Stimulated activated CD4-positive, alpha-beta T cell treated with anti-CD3 and anti-CD28 coated beads, TNF-alpha, amount 100 ng/mL, for 4 hours (primary cell): ENCODE measurements at places on chromosomes 1 and 21.

DNA sequence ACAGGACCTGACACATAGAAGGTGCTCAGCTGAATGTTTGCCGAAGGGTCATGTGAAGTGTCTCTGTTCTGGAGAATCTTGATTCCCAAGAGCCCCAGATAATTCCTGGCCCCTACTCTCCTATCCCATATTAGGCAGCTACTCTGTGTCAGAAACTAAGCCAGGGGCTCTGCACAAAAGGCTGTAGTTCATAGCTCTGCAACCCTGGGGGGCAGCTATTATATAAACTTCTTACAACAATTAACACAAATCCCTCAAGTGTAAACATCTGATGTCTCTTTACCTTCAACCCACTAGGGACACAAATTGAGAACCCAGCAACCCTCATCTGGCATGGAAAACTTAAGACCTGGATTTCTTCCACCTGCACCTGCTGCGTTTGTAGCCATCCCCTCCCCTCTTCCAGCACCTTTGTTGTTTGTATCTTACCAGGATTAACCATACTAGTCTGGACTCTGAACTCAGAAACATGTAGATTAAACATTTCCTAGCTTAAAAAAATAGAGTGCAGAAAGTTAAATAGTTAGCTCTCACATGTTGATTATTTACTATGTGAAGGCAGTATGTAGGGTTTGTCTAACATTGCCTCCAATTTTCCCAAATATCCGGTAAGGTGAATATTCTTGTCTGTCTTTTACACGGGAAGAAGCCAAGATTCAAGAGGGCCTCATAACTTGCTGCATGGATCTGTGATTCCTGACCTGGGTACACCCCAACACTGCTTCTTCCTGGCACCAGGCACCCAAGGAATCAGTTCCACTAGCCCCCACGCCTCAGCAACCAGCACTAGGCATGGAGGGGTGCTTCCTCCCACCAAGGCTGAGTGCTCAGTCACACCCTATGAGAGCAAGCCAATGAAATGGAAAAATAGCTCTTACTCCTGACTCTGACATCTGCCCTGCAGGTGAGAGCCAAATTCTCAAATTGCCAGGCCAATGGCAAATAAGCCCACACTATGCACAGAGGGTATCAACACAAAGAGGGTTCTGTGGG lies 220.7 kb upstream of the HOOK1 start:
- DNase-seq: no peak

- no peak for DNase-seq
These were observed 53.4 kb downstream of the SIPA1L2 start for GRCh38 chr1:232576537-232576936.

GRCh38 chr1:17434016-17434415 lies 5.5 kb downstream of the RCC2 start:
- no peak for DNase-seq

DNA sequence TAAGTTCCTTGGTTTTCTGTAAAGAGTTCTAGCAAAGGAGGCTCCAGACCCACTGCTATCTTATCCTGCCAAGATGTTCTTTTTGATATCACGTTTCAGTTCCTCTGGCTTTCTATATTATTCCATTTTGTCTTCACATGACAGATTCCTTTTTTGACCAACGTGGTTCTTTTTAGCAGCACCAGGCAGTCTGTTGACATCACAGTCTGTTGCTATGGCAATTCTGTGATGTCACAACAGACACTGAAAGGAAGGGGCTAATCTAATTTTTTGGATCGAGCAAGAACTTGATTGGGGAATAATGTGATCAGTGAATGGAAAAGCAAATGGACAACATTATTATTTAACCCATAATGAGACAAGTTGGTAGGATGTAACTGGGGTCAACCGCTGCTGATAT lies 64.5 kb upstream of the GOLT1A start:
- DNase-seq: no peak

DNA sequence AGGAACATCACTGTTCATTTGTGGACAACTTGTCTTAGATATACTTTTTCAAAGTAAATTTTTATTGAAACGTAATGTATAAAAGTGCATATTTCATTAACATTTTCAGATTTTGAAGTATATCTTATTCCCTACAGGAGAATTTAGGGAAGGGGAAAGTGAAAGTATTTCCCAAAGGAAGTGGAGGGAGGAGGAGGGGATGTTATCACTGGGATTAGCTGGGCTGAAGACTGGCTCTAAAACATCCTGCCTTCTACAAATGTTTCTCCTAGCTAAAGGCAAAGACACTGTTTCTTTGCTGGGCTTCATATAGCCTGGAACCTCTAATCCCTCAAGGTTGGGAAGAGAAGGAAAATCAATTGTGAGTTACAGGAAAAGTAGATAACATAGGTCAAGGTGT lies 7.1 kb upstream of the ZNF697 start:
- DNase-seq: no peak

DNA sequence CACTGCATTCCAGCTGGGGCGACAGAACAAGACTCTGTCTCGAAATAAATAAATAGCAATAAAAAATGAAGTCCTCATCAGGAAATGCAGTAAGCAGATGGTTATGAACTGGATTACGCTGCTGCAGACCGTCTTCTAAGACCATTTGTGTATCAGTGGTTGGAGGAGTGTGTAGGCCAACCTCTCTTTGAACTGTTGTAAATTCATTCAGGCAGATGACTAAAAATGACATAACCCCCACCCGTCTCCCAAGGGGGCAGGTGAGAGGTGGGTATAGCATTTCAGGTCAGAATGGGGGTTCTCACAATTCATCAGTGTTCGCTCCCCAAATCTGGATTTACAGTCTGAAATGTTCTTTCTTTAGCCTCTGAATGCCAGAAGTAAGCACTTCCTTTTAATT lies 177.3 kb downstream of the KIF26B start:
- no peak for DNase-seq

- DNase-seq: no peak
These were observed 14.4 kb downstream of the CASP9 start for GRCh38 chr1:15509586-15509985.

GRCh38 chr1:45952072-45952471 lies 148.7 kb downstream of the MAST2 start:
- DNase-seq: no peak

DNA sequence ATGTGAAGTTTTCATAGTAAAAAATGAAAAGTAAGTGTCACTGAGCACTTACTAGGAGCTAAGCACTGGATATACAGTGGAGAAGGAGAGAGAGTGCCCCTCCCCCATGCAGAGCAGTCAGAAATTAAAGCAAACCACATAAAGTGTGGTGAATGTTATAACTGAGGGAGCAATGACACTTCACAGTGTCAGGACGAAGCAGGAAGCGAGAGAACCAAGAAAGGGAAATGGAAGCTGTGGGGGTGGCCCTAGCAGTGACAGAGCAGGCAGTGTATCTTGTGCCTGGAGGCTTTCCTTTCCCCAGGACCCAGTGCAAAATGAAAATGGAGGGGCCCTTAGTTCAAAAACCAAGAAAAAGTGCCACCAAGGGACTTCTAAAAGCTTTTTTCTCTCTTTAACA lies 21.5 kb upstream of the RCAN3 start:
- DNase-seq: peak; percentile 44

DNA sequence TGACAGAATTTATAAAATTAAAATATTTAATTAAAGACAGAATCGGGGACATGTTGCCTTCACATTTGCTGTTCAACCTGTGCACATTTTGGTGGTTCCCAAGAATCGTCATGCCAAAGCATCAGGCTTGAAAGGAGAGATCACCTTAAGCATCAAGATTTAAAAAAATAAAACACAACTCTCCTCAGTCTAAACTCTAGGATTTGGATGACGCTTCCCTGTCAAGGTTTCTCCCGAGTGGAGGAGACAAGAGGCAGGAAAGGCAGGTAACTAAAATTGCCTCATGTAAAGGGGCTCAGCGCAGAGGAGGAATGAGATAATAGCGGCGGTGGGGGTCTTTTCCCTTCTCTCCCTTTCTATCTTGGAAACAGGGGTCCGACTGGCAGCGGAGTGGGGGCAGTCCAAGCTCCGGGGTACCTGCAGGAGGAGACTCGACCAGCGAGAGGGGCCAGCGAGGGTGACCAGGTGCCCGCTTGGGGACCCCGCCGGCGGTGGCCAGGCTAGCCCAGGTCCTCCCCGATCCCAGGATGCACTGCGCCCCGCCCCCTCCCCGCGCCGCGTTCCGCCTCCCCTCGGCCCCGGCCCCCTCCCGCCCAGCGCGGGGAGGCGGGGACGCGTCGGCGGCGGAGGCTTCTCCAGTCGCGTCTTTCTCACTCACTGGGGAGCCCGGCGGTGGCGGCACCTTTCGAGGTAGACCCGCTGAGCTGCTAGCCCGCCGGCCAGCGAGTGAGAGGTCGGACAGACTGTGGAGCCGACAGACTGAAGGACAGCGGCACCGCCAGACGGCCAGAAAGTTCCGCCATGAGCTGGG lies at the start of gene FNBP1L:
Gene FNBP1L (plus strand): TSS at position 638 of the 811 bp plus-strand sequence. CDS start 164 bp downstream, at position 802.
- peak; percentile 41 for DNase-seq

GRCh38 chr1:200366577-200367253 lies 43.1 kb downstream of the ZNF281 start:
- DNase-seq: no peak

DNA sequence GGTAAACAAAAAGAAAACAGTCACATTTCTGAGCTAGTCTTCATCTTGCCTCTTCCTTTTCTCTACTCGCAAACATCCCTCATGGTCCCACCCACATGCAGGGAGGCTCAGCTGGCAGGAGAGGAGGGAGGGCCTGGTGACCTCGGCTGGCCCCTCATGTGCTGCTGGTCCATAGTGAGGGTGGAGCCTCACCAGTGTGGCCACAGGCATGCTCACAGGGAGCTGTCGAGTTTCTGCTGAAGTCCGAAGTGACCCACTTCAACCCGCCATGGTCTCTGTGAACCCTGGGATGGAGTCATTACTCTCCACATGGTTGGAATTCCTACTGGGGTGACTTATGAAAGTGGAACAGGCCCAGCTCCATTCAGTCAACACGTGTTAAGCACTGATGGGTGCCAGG lies 253.4 kb downstream of the RHOU start:
- no peak for DNase-seq

DNA sequence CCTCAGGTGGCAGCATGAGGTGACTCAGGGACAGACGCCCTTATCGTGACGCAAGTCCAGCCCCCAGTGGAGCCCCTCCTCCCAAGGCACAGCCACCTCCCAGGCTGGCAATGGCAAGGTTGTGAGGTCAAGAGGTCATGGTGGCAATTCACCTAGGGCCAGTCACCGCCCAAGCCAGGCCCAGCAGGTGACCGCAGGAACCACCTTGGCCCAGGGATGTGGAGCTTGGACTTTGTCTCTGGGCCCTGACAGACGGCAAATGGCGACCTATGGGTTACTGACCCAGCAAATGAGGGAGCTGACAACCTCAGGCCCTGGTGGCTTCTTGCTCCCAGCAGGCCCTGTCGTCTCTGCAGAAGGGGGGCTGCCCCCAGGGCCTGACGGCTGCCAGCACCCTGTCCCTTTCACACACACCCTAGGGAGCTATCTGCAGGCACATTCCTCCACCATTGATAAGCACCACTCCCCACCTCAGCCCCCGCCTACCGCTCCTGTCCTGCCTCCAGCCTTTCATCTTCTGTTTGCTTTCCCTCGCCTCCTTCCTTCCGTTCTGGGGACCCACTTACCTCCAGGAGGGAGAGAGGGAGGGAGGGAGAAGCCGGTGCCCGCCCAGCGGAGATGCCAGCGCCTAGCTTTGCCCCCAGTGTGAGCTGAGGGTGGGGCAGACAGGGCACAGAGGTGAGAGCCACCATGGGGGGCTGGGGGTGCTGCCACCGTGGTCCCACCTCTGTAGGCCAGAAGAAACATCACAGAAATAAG lies 12.1 kb downstream of the EPHA2 start:
- no peak for DNase-seq

DNA sequence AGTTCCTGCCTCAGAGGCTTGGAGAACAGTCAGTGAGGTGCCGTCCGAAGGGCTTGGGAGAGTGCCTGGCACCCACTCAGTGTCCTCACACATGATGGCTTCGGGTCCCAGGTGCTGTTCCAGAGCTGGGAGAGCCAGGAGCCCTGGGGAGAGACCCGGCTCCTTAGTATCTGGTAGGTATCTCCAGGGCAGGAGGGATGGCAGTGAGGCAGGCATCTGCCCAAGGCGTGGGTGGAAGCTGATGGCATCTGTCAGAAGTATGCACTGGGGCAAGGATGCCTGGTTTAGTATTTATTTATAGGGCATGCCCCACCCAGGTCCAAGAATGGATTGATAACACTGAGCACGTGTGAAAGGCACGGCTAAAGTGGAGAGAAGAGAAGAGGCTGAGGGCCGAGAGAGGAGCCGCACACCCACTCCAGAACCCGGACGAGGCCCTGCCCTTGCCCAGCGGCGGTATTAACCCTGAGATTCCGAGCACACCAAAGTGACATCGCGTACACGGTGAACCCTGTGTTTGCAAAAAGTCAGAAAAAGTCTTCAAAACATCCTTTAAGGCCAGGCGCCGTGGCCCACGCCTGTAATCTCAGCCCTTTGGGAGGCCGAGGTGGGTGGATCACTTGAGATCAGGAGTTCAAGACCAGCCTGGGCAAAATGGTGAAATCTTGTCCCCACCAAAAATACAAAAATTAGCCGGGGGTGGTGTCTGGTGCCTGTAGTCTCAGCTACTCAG lies 2.4 kb downstream of the TP73 start:
- DNase-seq: no peak

- no peak for DNase-seq
These were observed 920 bp downstream of the MTHFR start for GRCh38 chr1:11804666-11805421.

GRCh38 chr1:24117722-24118409 lies 5.9 kb upstream of the MYOM3 start:
- DNase-seq: no peak

GRCh38 chr1:24043345-24044032 lies 63.4 kb upstream of the SRSF10 start:
- no peak for DNase-seq

- no peak for DNase-seq
These were observed 705.4 kb upstream of the PTBP2 start for GRCh38 chr1:96016219-96016618.

DNA sequence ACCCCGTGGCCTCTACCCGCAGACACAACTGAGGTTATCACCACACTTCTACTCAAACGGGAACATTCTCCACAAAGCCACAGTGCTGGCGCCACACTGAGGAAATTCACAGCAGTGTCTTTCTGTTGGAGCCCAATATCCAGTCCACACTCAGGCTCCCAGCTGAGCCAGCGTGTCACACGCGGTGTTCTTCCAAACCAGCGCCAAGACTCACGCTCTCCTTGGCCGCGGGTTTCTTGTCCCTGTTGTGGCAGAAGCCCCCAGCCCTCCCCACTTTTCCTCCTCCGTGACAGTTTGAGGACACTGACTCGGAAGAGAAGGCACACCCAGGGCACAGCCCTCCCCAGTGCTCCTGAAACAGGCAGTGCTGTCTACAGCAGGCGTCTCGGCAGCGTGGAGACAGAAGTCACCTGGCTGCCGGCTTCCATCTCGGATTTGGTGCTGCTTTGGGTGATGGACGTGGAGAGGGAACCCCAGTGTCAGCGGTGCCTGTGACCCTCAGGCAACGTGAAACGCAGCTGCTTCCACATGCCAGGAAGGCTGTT lies 35.4 kb upstream of the AGPAT3 start:
- DNase-seq: no peak

- no peak for DNase-seq
These were observed 6.0 kb upstream of the FCRL2 start for GRCh38 chr1:157782931-157783330.
